ENCODE measurements at places on chromosomes 16 and 17.

DNA sequence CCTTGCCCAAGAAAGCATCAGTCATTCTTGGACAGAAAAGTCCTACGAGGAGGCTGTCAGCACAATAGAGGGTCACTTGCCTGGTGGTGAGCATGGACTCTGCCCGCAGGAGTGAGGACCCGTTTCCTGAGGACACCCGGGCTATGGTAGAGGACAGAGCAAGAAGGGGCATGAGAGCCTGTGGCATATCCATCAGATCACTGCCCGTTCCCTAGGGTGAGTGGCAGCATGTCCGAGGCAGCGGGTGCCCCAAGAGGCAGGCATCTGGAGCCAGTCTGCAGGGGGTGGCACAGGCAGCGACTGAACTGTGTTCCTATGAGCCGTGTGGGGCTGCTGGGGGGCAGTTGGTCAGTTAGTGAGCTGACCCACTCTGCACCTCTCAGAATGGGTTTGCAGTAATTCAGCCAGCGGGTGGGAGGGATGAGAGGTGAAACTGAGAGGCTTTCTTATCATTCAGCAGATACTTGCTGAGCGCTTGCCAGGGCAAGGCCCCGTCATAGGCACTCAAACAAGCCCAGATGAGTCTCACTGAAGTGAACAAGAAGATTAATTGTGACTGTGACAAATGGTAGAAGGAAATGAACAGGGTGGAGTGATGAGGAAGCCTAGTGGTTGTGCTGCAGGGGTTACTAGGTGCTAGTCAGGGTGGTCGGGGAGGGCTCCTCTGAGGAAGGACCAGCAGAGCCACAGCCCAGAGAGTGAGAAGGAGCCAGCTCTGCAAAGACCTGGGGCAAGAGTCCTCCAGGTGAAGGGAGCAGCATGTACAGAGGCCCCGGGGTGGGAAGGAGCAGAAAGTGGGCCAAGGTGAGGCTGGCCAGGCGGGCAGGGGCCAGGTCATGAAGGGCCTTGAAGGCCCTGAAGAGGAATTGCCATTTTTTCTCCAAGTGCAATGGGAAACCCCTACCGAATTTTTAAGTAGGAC, 87.9 kb downstream of the CLEC16A start:
- DNase-seq = no peak

DNA sequence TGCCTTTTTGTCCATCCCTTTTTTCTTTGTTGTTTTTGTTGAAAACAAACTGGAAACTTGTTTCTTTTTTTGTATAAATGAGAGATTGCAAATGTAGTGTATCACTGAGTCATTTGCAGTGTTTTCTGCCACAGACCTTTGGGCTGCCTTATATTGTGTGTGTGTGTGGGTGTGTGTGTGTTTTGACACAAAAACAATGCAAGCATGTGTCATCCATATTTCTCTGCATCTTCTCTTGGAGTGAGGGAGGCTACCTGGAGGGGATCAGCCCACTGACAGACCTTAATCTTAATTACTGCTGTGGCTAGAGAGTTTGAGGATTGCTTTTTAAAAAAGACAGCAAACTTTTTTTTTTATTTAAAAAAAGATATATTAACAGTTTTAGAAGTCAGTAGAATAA, 4.9 kb downstream of the SOX9 start:
- DNase-seq = no peak

GRCh38 chr17:79795795-79796443, 958 bp downstream of the CBX8 start:
- DNase-seq = no peak

GRCh38 chr17:80492343-80493136, 16.1 kb upstream of the NPTX1 start:
- no peak for DNase-seq

DNA sequence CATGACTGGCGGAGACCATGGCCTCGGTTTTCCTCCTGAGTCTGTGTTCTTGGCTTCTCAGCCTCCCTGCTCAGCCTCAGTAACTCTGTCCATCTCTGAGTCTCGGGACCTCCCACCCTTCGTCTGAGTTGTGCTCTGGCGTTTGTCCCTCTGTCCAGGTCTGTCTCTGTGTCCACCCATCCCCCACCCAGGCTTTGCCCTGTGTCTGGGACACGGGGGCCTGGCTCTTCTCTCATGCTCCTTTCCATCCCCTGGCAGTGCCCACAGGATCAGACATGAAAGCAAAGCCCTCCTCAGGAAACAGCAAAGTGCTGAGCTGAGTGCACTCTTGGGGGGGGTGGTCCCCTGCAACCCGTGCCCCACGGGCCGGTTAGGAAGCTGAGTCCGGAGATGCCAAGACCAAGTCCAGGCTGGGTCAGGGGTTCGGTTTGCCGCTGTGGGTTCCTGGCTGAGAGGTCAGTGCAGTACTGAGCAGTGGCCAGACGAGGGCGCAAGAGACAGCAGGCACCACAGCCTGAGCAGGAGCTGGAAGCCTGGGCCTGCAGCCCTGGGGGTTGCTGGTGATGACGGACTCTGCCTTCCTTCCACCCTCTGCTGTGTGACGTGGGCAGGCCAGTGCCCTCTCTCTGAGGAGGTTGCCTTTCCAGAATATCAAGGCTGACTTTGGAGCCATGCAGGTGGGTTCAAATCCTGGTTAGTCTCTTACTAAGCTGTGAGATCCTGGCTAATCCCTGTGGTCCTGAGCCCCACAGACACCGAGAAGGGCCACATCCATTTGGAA, 2.5 kb downstream of the P2RX1 start:
- DNase-seq = peak; percentile 37

Measured in GM04504 (cell line).